ENCODE measurements at places on chromosomes 1 and 21. TPM values are rescaled to one million over a fixed set of nuclear protein-coding genes. Genes with fewer than 3 reads are reported as not detected.

The CADM3 gene
- total RNA-seq = not detected

DNA sequence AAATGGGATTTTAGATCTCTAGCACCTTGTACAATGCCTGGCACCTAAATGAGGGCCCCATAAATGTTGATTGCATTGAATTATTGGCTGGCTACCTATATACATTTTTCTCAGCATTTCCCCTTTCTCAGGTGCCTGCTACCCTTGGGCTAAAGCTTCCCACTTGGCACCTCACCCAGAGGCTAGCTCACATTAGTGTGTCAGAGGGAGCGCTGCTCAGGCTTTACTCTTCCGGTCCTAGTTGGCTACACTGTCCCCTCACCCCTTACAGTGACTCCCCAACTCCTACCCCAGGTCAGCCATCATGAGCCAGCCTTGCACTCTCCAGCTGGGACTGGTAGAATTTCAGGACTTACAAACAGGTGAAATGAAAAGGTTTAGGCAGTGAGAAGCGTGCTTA is 9.5 kb downstream of the TRAF5 start:
- DNase-seq = no peak

The PODN gene
- total RNA-seq = not detected

The CAPN9 gene
- total RNA-seq = not detected

The KRTAP19-3 gene
- total RNA-seq = not detected

DNA sequence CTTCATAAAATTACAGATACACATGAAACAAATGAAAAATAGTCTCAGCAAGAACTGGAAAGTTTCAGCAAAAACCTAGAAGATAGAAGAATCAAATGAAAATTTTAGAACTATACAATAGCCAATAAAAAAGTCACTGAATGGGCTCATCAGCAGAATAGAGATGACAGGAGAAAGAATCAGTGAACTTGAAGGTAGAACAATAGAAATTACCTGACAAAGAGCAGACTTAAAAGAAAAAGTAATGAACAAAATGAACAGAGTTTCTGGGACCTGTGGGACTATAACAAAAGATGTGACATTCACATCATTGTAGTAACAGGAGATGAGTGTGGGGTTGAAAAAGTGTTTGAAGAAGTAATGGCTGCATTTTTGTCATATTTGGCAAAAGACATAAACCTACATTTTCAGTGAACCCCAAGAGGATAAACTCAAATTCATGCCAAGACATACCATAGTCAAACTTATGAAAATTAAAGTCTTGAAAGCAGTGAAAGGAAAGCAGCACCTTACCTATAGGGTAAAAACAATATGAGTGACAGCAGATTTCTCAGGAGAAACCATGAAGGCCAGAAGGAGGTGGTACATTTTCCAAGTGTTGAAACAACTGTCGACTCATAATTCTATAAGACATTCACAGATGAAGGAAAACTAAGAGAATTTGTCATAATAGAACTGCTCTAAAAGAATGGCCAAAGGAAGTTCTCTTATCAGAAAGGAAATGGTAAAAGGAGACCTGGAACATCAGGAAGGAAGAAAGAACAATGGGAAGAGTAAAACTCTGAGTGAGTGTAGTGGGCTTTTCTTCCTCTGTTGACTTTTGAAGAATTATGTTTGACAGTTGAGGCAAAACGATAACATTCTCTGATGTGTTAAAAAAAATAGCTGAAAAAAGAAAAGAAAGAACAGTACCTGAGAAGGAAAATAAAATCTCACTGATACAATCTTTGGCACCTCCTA is 23.5 kb downstream of the NTPCR start:
- no peak for DNase-seq
